ENCODE measurements at places on chromosomes 13 and 19. TPM values are rescaled to one million over a fixed set of nuclear protein-coding genes. Genes with fewer than 3 reads are reported as not detected.

The TMPRSS9 gene
- polyA plus RNA-seq = not detected

GRCh38 chr19:45526143-45526542 is 18.9 kb downstream of the VASP start:
- no peak for DNase-seq

The CDC42EP5 gene
- 24.7 TPM for polyA plus RNA-seq

DNA sequence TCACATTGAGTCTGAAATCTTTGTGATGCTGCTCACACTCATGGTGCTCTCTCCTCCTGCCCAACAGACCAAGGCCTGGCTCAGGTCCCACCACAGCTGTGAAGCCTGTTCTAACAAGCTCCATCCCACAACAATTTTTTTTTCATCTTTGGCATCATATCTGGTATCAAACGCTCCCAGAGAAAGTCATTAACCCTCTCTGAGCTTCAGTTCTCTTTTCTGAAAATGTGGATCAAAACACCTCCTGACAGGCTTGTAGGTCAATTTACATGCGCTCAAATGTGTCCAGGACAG is 224.4 kb downstream of the LACC1 start:
- DNase-seq = no peak

- no peak for DNase-seq
These were observed 69.8 kb upstream of the SCEL start for GRCh38 chr13:77465603-77466195.

DNA sequence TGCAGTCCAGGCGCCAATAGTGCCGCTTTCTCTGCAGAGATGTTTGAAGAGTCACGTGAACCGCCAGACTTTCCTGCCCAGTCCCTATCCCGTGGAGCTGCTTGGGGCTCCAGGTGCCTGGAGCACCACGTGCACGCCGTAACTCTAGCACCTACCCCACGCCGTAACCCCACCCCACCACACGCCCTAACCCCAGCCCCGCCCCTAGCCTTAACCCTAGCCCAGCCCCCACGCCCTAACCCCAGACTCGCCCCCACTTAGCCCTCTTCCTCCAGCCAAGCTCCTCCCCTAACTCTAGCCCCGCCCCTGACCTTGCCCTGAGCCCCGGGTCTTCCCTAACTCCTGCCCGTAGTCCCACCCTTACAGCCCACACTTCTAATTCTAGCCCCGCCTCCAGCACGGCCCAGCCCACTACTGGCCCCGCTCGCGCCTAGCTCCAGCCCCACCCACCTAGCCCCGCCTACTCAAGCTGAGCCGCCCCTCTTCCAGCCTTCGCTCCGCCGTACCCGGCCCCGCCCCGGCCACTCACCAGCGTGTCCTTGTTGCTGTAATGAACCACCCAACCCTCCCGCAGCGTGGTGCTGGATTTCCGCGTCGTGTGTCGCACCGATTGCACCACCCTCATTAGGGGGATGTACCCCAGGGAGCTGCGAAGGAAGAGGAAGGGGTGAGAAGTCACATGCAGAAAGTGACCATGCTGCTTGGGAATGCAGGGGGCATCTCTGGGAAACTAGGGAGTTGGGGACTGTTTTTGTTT is 19.5 kb downstream of the PRKD2 start:
- peak; percentile 36 for DNase-seq

The KEAP1 gene
- polyA plus RNA-seq = 47.3 TPM

DNA sequence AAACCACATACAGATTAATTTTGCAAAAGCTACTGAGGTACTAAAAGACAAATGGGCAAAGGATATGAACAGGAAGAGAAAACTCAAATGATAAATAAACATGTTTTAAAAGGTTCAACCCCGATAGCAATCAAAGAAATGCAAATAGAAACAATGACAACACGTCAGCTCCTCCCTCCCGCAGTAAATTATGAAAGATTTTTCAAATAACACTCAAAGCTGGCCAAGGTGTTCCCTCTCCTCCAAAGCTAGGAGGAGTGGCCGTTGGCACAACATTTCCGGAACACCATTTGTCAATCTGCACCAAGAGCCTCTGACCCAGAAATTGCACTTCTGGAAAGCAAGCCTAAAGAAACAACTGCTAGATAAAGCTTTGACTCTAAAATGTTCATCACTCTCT is 28.3 kb downstream of the INSR start:
- no peak for DNase-seq

DNA sequence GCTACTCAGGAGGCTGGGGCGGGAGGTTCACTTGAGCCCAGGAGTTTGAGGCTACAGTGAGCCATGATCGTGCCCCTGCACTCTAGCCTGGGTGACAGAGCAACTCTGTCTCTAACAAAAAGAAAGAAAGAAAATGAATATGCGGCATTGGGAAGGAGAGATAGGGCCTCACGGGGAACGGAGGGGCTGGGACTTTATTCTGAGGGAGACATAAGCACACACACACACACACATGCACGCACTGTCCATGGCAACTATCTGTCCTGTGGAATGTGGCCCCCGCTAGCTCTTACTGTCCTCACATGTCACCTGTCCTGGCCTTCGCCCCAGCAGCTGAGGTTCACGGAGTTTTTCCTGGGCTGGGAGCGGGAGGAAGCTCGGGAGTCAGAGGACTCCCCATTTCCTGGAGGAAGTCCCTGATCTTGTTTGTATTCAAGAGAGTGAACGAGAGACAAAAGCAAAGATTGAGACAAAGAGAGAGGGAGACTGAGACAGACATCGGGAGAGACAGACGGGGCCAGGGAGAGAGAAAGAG is 654 bp downstream of the STAP2 start:
- no peak for DNase-seq

GRCh38 chr13:96984051-96984508 is 10.2 kb downstream of the OXGR1 start:
- DNase-seq = no peak

- no peak for DNase-seq
These were observed 17.7 kb downstream of the PLEKHF1 start for GRCh38 chr19:29683009-29683408.

GRCh38 chr19:12669270-12670158 is 2.9 kb downstream of the WDR83 start:
- DNase-seq = peak; percentile 24

GRCh38 chr13:74922963-74923362 is 559.0 kb downstream of the TBC1D4 start:
- no peak for DNase-seq

- DNase-seq = no peak
These were observed 1.5 kb upstream of the ATP5F1D start for GRCh38 chr19:1239796-1240737.

DNA sequence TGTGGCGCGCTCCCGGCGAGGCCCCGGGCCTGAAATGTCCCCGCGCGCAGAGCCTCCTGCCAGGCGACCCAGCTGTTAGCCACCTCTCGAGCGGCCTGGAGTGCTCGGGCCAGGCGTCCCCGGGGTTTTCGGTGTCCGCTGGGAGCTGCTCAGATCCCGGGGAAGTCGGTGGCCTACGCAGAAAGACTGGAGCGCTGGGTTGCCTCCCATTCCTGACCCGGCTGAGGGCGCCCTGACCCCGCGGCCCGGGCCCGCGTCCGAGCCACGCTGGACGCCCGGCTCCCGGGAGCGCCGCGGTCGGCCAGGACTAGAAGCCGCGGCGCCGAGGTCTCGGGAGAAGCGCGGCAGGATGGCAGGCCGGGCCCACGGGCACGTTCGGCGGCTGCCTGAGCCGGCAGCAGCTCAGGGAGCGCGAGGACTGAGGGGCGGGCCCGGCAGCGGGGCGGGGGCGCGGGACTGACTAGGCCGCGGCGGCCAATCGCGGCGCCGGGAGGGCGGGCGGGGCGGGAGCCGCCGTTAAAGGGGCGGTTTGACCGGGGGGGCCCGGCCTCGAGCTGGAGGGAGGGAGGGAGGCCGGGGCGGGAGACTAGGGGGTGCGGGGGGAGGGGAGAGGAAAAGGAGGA is 1.3 kb upstream of the ZIC2 start:
- DNase-seq = no peak

The ILF3 gene
- polyA plus RNA-seq = 99.0 TPM

- DNase-seq = no peak
These were observed 2.0 kb downstream of the RGS9BP start for GRCh38 chr19:32677657-32678056.

GRCh38 chr13:108269601-108270328 is at the start of gene TNFSF13B:
TSS of gene TNFSF13B (plus strand) at chr13:108269718. CDS start at chr13:108269896, 178 bp downstream.
- peak; percentile 4 for DNase-seq

GRCh38 chr13:37139356-37139755 is 33.9 kb upstream of the CSNK1A1L start:
- DNase-seq = no peak

DNA sequence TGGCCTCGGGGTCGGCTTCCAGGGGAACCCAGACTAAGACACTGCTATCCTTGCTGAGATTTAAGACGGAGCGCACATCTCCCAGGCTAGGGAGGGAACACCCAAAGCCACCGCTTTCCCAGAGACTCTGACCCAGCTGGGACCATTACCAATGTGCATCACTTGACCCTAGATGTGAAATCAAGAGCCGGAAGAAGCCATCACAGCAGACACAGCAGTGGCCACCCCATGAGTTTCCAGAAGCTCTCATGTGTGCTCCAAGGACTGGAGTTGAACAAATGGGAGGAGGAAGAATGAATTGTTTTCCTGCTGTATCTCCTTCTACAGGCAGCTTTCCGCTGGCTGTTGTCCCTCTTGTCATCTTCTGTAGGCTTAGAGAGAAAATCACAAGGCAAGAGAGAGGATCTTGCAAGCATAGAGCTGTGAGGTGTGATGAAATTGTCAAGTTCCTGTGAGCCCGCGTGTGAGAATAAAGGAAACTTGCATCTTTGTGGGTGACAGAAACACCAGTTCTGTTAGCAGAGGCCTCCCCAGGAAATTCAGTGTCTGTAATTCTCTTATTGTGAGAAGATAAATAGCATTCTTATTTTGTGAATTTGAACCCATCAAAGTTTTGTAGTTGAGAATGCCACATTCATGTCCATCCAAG is 711.8 kb downstream of the UQCRFS1 start:
- DNase-seq = no peak

- DNase-seq = no peak
These were observed 27.5 kb downstream of the HSPH1 start for GRCh38 chr13:31134039-31134711.

The ZNF285 gene
- polyA plus RNA-seq = 1.3 TPM

The EPSTI1 gene
- polyA plus RNA-seq = 4.5 TPM

DNA sequence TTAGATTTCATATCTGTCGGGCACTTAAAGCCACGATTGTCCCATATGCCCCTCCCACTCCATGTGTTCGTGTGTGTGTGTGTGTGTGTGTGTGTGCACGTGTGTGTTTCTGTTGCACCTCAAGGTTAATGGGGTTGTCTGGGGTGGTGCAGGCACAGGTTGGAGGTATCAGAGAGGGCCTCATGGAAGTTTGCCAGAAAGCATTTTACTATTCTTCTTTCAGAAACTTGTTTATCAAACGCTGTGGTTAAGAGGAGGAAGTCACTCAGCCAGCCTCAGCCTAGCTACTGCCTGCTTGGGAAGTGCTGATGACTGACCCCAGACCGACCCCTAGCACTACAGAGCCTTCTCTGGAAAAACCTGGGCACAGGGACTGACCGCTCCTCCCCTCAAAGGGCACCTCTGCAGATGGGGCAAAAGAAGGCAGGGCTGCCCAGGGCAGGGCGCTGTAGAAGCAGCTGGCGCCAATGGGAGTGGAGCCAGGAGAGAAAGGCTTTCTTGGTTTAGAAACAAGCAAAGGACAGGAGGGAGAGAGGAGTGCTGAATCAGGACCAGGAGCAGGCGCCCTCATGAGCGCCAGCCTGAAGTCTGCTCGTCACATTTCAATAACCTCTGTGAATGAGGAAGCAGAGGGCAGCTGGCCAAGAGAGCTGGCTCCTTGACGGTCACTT is 3.9 kb downstream of the SIAH3 start:
- no peak for DNase-seq

DNA sequence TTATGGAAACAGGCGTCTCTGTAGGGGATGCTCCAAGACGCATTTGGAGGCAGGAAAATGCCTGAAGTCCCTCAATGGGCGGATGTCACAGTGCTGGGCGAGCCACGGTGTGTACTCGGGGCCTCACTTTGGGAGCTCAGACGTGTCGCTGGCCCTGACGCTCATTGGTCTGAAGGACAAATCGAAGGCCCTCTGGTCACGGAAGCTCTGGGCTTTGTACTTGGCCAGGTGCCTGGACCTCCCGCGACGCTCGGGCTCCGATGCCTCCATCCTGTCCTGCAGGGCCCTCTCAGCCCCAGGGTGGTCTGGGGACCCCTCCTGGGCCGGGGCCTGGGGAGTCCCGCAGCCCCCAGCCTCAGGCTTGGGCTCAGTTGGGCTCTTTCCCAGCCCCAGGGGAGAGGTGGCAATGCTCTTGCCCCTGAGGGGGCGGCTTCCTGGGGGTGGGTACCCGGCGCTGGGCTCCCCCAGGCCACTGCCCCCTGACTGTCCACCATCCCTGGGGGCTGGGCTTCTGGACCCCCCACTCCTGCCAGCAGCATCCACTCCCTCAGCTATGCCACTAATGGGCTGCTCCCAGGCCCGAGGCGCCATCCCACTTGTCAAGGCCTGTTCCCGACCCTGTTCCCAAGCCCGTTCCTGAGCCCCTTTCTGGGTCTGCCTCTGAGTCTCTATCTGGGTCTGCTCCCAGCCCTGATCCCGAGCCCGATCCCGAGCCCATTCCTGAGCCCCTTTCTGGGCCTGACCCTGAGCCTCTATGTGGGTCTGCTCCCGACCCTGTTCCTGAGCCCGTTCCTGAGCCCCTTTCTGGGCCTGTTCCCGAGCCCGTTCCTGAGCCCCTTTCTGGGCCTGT is 39.5 kb upstream of the GRTP1 start:
- no peak for DNase-seq

DNA sequence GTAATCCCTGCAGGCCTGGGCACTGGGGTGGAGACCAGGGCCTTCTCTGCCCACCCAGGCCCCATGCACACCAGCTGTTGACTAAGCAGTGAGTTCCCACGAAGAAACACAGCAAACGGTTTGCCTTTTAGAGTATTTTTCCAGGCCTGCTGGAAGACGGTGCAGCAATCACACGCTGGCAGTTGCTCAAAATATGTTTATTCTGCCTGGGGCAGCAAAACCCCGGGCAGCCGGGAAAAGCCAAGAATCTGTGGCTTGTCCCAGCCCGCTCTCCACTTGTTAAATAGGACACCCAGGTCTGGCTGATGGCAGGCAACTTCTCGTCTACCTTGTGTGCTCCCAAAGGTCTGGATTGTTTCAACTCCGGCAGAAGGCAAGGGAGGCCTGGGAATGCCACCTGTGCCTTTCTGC is 40.8 kb downstream of the GGACT start:
- peak; percentile 32 for DNase-seq

The PIK3R2 gene
- 9.4 TPM for polyA plus RNA-seq

- DNase-seq = no peak
These were observed 11.2 kb upstream of the PDCD2L start for GRCh38 chr19:34393031-34393430.

The SAFB gene
- 20.8 TPM for polyA plus RNA-seq

GRCh38 chr13:77836423-77836822 is 82.2 kb downstream of the EDNRB start:
- DNase-seq = no peak

The ERICH4 gene
- not detected for polyA plus RNA-seq

GRCh38 chr19:7916103-7916954 is 1.7 kb downstream of the TGFBR3L start:
- no peak for DNase-seq
